ENCODE measurements at places on chromosomes 5 and 9. TPM values are rescaled to one million over a fixed set of nuclear protein-coding genes. Genes with fewer than 3 reads are reported as not detected.

- H3K4me1 ChIP-seq = peaks cover 77% of the 10 kb centered on the region
- H3K27me3 ChIP-seq = no peaks in the 10 kb centered on the region
- DNase-seq = no peak
- no peak overlapping the region for H3K4me3 ChIP-seq
These were observed 8.4 kb upstream of the NDST1 start for GRCh38 chr5:150499437-150499956.

The LHX3 gene
- total RNA-seq = 0.50 TPM

- no peaks in the 10 kb centered on the region for H3K36me3 ChIP-seq
- peak; percentile 62 for DNase-seq
- no peak overlapping the region for H3K27ac ChIP-seq
- peaks cover 4% of the 10 kb centered on the region for H3K4me1 ChIP-seq
- no peak overlapping the region for H3K4me3 ChIP-seq
These were observed 52.1 kb upstream of the NFIB start for GRCh38 chr9:14366076-14366475.

GRCh38 chr5:160506006-160507004 lies 84.7 kb downstream of the PTTG1 start:
- no peak overlapping the region for H3K27ac ChIP-seq
- H3K27me3 ChIP-seq = no peaks in the 10 kb centered on the region

GRCh38 chr5:103010168-103010567 lies 109.8 kb downstream of the GIN1 start:
- H3K36me3 ChIP-seq = no peaks in the 10 kb centered on the region
- H3K27me3 ChIP-seq = no peaks in the 10 kb centered on the region

GRCh38 chr9:131661568-131662288 lies 78.1 kb downstream of the RAPGEF1 start:
- no peaks in the 10 kb centered on the region for H3K27me3 ChIP-seq
- DNase-seq = no peak
- H3K27ac ChIP-seq = no peak overlapping the region
- H3K4me1 ChIP-seq = peaks cover 24% of the 10 kb centered on the region
- H3K4me3 ChIP-seq = no peak overlapping the region

DNA sequence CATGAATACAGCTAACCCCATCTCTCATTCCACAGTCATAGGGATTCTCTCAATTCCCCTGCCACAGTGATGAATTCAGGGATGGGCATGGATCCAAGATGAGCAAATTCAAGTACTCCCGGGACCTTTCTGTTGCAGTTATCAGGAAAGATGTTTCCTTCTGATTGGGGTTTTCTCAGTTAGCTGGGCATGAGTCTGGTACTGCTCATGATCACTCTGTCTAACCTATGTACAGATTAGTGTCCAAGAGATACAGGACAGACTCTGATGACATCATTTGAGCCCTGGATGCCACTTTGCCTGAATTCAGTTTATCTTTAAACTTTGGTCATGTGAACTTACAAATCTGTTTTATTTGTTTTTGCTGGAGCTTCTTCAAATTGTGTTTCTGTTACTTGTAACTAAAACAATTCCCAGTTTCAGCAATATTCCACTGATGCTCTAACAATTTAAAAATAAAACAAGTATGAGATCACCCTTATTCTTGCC lies 257.7 kb upstream of the KLF9 start:
- no peak for DNase-seq

DNA sequence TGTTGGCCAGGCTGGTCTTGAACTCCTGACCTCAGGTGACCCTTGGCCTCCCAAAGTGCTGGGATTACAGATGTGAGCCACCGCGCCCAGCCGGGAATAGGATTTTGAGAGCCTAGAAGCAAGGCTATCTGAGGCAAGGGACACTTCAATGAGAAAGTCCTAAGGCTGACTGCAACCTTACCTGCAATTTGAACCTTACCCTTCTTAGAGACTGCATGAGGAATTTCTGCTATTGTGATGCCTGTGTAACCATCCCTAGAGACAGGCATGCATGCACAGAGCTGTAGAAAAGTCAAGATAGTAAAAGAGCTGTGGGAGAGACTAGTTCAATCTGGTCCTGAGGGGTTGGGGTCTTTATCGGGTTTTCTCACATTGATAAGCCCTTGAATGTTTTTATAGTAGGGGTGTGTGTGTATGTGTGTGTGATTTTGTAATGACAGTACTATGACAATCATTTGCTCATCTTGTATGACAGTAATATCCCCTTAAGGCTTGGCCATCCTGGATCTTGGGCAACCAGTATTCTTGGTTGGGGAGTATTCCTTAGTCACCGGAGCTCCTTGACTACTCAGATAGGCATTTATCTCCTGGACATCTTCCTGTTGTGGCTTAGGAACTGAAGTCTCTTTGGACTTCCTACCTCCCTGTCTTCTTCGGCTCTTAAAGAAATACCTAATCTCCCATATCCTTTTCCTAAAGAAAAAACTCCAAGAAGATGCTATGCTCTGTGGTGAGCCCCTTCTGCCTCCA lies 11.2 kb downstream of the DNAJB5 start:
- H3K27ac ChIP-seq = no peak overlapping the region
- no peaks in the 10 kb centered on the region for H3K27me3 ChIP-seq
- DNase-seq = no peak

- H3K27me3 ChIP-seq = no peaks in the 10 kb centered on the region
- no peak overlapping the region for H3K27ac ChIP-seq
- no peaks in the 10 kb centered on the region for H3K4me1 ChIP-seq
- no peaks in the 10 kb centered on the region for H3K36me3 ChIP-seq
- DNase-seq = no peak
These were observed 21.3 kb downstream of the CYSTM1 start for GRCh38 chr5:140196115-140196814.

The PLCXD3 gene
- 4.4 TPM for total RNA-seq
